Tibial nerve (tissue), 4 donors: ENCODE measurements at places on chromosomes 13 and 19. TPM values are rescaled to one million over a fixed set of nuclear protein-coding genes. Genes with fewer than 3 reads are reported as not detected.

DNA sequence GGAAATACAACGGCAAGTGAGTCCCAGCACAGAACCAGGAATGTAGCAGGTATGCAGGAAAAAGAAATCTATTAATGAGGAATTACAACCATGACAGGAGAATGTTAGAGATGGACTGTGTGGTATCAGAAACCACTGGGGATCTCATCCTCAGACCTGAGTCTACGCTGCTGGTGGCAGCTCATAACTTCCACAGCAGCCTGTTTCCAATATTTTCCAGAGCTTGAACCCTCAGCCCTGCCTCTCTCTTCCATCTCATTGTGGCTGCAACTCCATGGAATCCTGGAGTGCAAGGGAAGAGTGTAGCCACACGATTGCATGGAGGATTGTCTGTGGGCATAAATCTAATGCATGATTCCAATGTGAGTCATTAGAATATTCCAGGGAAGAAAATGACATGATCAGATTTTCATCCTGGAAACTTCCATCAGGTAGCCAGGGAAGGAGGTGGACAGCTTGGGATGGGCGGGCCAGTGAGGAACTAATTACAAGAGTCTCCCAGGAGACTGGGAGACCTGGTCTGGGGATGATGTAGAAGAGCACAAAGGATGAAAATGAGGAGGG lies 14.9 kb downstream of the PLA2G4C start:
- H3K4me3 ChIP-seq, result no peak overlapping the region
- H3K36me3 ChIP-seq, result peaks cover 78% of the 10 kb centered on the region
- DNase-seq, result no peak
- H3K4me1 ChIP-seq, result no peaks in the 10 kb centered on the region

- DNase-seq, result no peak
- no peaks in the 10 kb centered on the region for H3K27me3 ChIP-seq
- no peak overlapping the region for H3K27ac ChIP-seq
Observed at GRCh38 chr19:19113040-19113626, 25.1 kb downstream of the TMEM161A start.

GRCh38 chr13:112902101-112902651 lies 66.8 kb upstream of the MCF2L start:
- H3K4me3 ChIP-seq, result no peak overlapping the region
- DNase-seq, result no peak
- no peaks in the 10 kb centered on the region for H3K36me3 ChIP-seq
- no peak overlapping the region for H3K27ac ChIP-seq

DNA sequence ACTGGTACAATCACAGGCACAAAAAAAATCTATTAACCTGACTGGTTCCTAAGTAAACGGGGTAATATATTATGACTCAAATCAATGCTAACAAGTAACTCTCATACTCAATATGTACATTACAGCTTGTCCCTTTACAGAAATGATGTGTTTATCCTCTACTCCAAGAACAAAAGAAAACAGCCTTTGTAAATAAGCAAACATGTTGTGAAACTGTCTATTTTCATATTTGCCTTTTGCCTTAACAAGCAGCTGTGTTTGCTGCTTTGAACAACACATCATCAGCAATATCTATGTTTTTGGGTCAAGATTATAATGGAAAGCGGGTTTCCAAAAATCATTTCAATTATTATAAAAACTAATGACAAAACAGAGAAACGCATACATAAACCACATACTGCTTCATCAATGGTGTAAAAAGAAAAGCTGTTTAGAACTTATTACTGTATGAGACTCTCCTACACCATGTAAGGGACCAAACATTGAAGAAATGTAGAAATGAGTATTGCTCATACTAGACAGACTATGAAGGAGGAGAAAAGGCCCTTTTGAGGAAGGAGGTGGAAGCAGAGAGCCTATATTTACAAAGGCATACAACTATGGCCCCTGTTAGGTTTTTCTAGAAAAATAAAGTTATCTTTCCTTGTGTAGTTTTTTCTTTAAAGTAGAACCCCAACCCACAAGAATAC lies 14.8 kb downstream of the TBC1D4 start:
- no peak overlapping the region for H3K4me3 ChIP-seq
- peak overlapping the region; percentile 57 for H3K27ac ChIP-seq
- no peaks in the 10 kb centered on the region for H3K4me1 ChIP-seq
- no peak for DNase-seq
- H3K36me3 ChIP-seq, result no peaks in the 10 kb centered on the region
- H3K27me3 ChIP-seq, result no peaks in the 10 kb centered on the region

GRCh38 chr13:92682832-92683517 lies 543.6 kb upstream of the GPC6 start:
- DNase-seq, result no peak
- no peaks in the 10 kb centered on the region for H3K4me1 ChIP-seq
- H3K36me3 ChIP-seq, result no peaks in the 10 kb centered on the region
- H3K27ac ChIP-seq, result no peak overlapping the region

GRCh38 chr19:7287722-7288121 lies 6.5 kb downstream of the INSR start:
- no peak for DNase-seq
- no peaks in the 10 kb centered on the region for H3K36me3 ChIP-seq
- no peaks in the 10 kb centered on the region for H3K27me3 ChIP-seq
- no peak overlapping the region for H3K4me3 ChIP-seq

GRCh38 chr13:78657699-78658629 lies 991 bp downstream of the OBI1 start:
- H3K27ac ChIP-seq, result peak overlapping the region; percentile 73
- H3K27me3 ChIP-seq, result no peaks in the 10 kb centered on the region
- no peak for DNase-seq
- peaks cover 31% of the 10 kb centered on the region for H3K4me1 ChIP-seq
- H3K4me3 ChIP-seq, result peak overlapping the region; percentile 70

- no peak overlapping the region for H3K27ac ChIP-seq
- no peak for DNase-seq
- H3K4me1 ChIP-seq, result no peaks in the 10 kb centered on the region
- no peaks in the 10 kb centered on the region for H3K27me3 ChIP-seq
- H3K36me3 ChIP-seq, result no peaks in the 10 kb centered on the region
- H3K4me3 ChIP-seq, result no peak overlapping the region
Observed at GRCh38 chr13:69856331-69856730, 251.3 kb upstream of the ATXN8OS start.

- H3K4me3 ChIP-seq, result no peak overlapping the region
- no peaks in the 10 kb centered on the region for H3K36me3 ChIP-seq
- H3K27me3 ChIP-seq, result no peaks in the 10 kb centered on the region
- DNase-seq, result no peak
- no peaks in the 10 kb centered on the region for H3K4me1 ChIP-seq
- no peak overlapping the region for H3K27ac ChIP-seq
Observed at GRCh38 chr19:8044018-8044417, 8.5 kb upstream of the CCL25 start.

DNA sequence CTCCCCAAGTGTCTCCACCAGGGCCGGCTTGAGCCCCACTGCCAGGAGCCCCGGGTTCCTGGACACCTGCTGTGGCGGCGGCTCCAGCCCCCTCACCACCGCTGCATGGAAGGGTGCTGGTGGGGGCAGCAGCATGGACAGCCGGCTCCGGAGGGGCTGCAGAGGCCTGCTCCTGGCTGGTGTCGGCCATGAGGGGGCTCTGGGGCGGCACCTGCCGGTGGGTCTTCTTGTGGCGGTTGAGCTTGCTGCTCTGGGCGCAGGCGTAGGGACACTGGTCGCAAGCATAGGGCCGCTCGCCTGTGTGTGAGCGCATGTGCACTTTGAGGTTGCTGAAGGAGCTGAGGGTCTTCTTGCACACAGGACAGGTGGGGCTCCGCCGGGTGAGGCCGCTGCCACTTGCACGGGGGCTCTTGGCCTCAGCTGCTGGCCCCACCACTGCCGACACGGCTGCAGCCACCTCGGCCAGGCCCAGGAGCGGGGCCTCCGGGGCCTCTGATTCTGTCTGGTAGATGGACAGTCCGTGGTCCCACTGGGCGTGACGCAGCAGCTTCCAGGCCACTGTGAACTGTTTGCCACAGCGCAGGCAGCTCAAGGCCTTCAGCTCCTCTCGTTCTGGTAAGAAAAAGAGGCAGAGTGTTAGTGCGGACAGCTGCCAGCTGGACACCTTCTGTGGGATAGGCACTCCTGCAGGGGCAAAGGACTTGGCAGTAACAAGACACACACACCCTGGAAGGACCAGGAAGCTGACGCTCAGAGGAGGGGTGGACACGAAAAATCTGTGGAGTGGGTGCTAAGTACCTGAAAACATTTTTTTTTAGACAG lies 4.1 kb downstream of the ZNF296 start:
- H3K4me3 ChIP-seq, result no peak overlapping the region
- no peak for DNase-seq
- peaks cover 3% of the 10 kb centered on the region for H3K27me3 ChIP-seq
- H3K36me3 ChIP-seq, result peaks cover 2% of the 10 kb centered on the region

DNA sequence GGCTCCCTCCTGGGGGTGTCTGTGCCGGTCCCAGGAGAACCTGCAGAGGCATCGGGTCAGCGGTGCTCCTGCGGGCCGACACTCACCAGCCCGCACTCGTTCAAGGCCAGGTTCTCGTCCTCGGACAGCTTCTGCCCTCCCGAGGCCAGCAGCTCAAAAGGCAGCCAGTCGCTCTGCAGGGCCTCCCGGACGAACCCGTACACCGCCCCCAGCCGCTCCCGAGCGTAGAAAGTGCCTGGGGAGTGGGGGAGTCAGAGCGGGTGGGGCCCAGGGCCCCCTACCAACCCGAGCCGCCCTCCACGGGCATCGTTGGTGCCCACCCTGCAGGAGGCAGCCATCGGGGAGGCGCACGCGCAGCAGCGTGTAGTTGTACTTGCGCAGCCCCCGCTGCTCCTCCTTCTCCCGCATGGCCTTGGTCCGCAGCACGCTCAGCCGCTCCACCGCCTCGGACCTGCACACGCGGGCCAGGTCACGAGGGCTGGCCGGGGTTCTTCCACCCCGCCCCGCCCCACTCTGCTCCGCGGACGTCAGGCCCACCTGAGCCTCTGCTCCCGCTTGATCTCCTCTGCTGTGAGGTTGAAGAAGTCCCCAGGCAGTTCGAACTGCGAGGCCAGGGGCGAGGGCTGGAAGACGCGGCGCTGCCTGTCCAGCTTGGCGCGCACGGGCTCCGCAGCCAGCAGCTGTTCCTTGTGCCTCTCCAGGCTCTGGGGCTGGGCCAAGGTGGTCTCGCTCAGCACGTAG lies 11.5 kb downstream of the UBXN6 start:
- H3K27ac ChIP-seq, result no peak overlapping the region
- no peaks in the 10 kb centered on the region for H3K4me1 ChIP-seq
- peaks cover 5% of the 10 kb centered on the region for H3K36me3 ChIP-seq
- no peak for DNase-seq
- no peaks in the 10 kb centered on the region for H3K27me3 ChIP-seq

The ZNF541 gene
- total RNA-seq, result 0.66 TPM

The SLC10A2 gene
- total RNA-seq, result not detected

The SLC25A41 gene
- not detected for total RNA-seq

The APOC1 gene
- total RNA-seq, result 71.7 TPM

The MIDN gene
- total RNA-seq, result 29.7 TPM

The GSX1 gene
- not detected for total RNA-seq
